D721Med (cell line): ENCODE measurements at places on chromosomes 4 and X.

DNA sequence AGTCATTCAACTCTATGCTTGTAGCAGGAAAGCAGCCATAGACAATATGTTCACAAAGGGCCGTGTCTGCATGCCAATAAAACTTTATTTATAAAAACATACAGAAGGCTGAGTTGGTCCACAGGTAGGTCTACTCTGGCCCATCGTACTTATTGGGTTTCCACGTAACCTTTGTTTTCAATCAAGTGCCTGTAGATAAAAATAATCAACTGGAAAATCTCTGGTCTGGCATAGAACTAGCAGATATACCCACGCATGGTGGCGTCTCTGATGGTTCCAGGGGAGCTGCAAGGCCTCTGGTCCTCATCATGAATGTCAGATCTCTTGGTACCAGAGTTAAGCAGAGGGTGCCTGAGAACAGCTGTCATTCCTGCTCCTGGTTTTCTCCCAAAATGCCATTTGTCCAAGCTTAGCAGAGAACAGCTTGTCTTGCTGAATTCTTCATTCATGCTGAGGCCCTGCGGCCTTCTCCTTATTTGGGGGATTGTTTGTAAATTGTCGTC lies 31.4 kb upstream of the JAKMIP1 start:
- no peak for DNase-seq

DNA sequence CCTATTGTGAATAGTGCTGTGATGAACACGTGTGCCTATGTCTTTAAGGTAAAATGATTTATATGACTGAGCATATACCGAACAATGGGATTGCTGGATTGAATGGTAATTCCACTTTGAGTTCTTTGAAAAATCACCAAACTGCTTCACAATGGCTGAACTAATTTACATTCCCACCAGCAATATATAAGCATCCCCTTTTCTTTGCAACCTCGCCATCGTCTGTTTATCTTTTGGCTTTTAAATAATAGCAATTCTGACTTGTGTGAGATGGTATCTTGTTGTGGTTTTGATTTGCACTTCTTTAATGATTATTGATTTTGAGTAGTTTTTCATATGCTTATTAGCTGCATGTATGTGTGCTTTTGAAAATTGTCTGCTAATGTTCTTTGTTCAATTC lies 31.8 kb upstream of the UGT2A1 start:
- DNase-seq, result no peak

GRCh38 chr4:154660052-154660451 lies 47.6 kb upstream of the FGG start:
- no peak for DNase-seq

- no peak for DNase-seq
Observed at GRCh38 chr4:129138810-129139496, 43.0 kb downstream of the C4orf33 start.

DNA sequence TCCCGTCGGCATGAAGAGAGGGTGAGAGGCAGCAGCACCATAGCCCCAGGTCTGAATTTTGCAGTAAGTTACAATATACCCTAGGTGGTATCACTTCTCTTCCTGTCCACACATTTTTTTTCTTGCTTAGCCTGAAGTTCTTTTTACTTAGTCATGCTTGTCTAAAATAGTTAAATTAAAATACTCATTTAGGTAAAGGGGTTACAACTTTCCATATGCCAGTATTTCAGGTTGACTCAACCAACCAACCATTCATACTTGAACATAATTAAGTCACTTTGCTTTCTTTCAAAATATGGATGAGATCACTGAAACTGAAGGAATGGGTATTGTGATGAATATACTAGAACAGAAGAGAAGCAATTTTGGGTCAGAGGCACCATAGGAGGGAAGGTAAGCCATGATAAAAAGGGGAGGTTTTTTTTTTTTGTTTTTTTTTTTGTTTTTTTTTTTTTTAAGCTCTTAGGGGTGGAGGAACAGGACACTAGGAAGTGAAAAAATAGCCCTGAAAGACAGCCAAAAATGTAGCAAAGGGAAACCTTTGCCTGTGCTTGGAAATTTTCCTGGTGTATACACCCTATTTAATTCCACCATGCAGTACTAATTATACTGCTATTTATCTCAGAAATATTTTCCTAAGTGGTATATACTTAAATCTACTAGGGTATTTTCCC lies 41.8 kb downstream of the RPS6KA3 start:
- no peak for DNase-seq

DNA sequence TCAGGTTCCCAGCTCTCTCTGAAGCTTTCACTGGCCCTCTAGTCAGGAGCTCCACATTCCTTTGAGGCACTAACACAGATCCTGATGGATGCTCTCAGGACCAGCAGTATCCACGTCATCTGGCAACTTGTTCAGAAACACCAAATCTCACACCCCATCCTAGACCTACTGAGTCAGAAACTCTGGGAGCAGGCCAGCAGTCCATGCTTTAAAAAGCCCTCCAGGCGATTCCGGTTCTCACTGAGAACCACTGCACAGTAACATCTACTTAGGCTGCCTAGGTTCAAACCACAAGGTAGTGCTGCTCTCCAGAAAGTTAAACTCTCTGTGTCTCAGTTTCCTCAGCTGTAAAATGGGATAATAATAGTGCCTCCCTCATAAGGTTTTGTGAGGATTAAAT lies 55.3 kb downstream of the CCDC158 start:
- no peak for DNase-seq

- DNase-seq, result no peak
Observed at GRCh38 chr4:68466185-68466584, 18.9 kb downstream of the TMPRSS11E start.

DNA sequence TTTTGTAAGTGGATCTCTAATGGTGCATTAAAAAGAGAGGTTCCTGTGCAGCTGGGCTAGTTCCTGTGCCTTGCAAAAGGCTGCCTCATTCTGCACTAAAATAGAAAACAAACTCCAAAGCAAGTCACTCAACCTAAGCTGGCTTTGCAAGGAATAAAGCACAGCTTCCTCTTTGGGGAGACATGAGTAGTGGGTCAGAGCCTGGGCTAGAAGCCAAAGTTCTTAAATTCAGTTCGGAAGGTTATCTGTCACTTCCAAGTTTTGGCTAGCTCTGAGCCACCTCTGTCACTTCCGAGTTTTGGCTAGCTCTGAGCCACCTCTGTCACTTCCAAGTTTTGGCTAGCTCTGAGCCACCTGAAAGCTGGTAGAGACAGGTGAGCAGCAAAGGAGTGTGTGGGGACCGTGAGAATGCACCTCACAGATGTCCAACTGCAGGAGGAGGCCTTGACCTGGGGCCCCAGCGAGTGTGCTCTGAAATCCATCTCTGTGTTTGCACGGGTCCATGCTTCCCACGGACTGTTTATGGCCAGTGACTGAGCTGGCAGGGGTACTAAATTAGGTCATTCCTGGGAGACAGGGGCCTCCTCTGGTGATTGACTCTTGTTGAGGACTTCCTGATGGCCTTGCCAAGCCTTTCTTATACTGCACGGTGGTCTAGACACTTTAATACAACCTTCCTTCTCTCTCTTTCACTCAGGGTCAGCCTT lies 36.4 kb upstream of the MAMLD1 start:
- no peak for DNase-seq

- no peak for DNase-seq
Observed at GRCh38 chrX:70477734-70478075, 33.1 kb downstream of the DLG3 start.

DNA sequence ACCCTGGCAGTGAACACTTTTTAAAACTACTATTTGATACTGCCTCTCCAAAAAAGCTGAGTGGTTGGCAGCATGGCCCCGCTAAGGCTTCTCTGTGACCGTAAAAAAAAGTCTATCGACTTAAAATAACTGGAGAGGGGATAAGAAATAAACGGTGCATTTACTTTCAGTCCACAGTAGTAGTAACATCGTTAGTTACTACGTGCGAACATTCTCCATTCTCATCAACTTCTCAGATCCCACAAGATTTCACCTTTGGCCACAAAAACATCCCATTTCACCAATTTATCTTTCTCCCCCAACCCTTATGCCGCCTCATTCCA lies 524 bp upstream of the EXOSC9 start:
- no peak for DNase-seq

DNA sequence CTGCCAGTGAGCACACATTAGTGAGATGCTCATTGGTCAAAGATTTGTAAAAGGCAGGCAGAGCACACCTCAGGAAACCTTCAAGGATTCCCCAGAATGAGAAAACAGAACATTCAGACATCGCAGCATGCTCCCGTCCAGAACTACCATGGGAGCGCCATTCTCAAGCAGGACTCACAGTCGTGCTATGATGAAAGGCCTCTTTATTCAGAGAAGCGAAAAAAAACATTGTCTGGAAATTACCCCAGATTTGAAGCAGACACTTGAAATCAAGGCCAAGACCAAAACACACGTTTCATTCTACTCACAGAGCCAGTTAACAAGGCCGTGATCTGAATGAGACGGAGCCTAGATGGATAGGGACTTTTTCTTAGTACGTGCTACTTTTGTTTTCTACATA lies 961.8 kb upstream of the TENM3 start:
- DNase-seq, result no peak

- DNase-seq, result no peak
Observed at GRCh38 chr4:15150631-15151030, 148.3 kb downstream of the CPEB2 start.

DNA sequence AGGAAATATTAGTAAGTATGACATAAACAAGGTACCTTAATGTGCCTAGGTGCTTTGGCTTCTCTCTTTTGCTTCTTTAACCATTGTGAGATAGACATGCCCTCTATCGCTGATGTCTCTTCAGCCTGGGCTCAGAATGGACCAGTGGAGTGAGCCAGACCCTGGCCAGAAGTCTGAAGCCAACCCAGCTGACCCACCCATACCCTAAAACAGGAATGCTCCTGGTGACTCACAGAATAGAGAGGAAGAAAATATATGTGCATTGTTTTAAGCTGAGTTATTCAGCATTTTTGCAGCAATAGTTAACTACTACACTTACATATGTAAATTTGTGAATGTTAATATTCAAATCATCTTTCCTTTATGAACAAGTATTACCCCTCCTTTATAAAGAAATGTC lies 167.5 kb upstream of the PCDH10 start:
- DNase-seq, result no peak

DNA sequence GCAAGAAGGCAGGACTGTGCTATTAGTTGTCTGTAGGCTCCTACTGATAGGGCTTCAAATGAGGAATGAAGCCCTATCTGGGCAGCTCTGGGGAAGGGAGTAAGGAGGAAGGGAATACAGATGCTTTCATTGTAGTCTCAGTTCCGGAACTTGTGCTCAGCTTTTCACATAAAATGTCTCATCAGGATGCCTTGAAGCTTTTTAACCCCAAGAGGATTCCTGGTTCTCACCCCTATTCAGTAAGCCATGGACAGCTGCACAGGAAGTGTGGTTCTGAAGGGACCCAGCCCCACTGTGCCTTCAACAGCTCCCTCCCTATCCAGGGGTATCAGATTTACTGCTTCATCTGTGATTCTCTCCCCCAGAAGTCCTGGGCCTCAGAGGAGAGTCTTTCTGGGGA lies 5.0 kb downstream of the ARMCX5 start:
- no peak for DNase-seq

GRCh38 chr4:139229534-139230039 lies 50.4 kb downstream of the MGARP start:
- DNase-seq, result peak; percentile 33
